HFFc6 (cell line): ENCODE measurements at places on chromosomes 7 and 10. TPM values are rescaled to one million over a fixed set of nuclear protein-coding genes. Genes with fewer than 3 reads are reported as not detected.

GRCh38 chr7:91598791-91599190, 281.7 kb downstream of the MTERF1 start:
- no peak for DNase-seq

The LLCFC1 gene
- not detected in 2 replicates for total RNA-seq

DNA sequence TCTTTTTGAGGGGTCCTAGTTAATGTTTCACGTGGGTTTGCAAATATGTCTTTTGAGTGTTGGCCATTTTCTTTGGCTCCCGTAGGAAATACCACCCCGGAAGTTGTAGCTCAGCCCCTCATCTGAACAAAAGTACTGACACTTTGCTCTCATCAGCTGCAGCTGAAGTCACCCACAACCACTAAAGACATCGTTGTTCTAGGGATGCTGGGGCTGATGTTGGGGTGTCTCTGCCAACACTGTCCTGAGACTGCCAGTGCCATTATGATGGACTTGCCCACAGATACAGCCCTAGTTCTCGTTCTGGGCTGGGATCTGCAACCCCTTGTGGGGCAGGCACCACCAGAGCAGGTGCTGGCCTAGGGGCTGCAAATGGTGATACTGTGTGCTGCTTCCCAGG, 82.6 kb upstream of the ARHGAP21 start:
- DNase-seq: no peak

The CADPS2 gene
- not detected in 3 replicates for total RNA-seq

DNA sequence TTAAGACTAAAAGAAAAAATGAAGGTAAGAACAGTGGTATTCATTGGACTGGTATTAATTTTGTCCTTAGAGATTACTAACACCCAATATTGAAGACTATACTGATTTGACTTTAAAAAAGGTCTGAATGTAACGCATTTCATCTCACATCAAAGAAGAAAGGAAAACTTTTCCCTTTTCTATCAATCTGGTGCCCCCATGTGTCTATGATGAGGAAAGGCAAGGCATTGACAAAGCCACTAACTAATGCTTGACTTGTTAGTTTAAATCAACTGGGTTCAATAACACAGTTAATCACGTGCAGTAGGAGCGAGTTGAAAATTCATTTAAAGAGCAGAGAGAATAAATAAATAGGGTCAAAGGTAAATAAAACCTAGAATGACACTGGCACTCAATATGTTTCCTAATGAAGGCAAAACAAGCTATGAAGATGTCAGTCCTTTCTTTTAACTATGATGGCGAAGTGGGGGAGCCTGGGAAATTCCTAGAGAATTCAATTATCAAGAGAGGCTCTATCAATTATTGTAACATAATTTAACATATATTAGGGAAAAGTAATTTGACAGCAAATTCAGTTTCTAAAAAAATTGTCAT, 180.9 kb downstream of the ANK3 start:
- DNase-seq: peak; percentile 38
